Stimulated activated CD4-positive, alpha-beta T cell treated with anti-CD3 and anti-CD28 coated beads, Interleukin-1b, Interleukin-23, amount 100 ng/mL, for 24 hours (primary cell): ENCODE measurements at places on chromosomes 13 and 19.
A peak's percentile ranks its signal among the peaks of the same experiment; 100 is the strongest.

DNA sequence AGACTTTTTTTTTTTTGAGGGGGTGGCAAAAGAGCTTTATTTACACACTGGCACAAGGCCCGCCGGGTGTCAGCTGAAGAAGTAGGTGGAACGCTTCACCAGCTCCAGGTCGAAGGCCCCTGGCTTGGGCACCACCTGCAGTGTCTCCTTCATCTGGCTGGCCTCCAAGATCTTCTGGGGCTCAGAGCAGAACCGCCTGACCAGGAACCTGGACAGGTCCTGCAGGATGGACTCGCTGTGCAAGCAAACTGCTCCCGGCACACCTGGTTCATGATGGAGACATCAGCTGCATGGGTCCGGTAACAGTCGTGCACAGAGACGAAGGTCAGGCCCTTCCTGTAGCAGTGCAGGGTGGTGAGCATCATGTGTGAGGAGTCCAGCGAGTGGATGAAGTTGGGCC, 4.4 kb upstream of the CYP4F2 start:
- no peak for DNase-seq

GRCh38 chr19:12840091-12841079, 2.1 kb downstream of the MAST1 start:
- DNase-seq = no peak

GRCh38 chr19:57110592-57111328, 9.0 kb upstream of the USP29 start:
- no peak for DNase-seq

DNA sequence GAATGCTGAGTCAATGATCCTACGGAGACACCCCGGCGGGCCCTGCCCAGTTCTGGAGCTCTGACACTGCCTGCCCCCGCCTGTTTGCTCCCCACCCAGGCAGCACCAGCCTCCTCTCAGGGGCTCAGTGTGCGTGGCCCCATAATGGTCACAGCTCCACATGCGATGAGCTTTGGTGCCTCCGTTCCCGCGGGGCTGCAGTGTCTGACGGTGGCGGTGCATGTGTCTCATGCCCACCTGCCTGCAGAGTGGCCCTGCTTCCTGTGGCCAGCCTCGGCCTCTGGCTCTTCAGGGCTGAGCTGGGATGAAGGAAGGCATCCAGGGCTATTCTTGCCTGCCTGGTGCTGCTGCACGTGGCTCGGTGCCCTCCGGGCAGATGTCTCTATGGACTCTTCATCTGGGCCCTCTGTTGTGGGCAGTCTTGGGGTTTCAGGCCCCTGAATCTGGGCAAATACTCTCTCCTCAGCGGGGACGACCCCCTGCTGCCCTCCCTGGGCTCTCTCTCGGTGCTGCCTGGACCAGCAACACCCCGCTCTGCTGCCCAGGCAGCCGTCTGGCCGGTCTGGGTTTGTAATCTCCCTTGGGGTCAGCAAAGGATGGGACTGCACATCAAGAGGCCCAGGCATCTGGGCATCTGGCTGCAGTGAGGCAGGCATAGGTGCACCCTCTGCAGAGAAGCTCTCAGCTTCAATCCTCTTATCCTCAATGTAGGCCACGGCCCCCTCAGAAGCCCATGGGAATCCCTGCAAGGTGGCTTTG, 19.3 kb upstream of the TMEM255B start:
- no peak for DNase-seq

DNA sequence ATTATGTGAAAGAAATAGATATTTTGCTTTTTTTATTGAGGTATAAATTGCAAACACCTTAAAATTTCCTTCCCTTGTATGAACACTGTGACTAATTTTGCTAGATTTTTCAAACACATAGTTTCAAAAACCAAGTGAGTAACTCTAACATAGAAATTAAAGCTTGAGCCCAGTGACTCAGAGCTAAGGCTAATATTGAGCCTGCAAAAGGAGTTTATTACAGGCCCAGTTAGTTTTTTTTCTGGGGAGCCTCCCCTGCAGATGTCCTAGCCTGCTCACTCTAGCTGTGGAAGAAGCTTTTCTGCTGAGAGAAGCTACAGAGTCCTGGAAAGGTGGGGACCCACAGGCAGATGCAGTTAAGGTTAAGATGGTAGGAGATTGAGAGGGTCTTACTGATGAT, 3.4 kb downstream of the ZNF430 start:
- no peak for DNase-seq

DNA sequence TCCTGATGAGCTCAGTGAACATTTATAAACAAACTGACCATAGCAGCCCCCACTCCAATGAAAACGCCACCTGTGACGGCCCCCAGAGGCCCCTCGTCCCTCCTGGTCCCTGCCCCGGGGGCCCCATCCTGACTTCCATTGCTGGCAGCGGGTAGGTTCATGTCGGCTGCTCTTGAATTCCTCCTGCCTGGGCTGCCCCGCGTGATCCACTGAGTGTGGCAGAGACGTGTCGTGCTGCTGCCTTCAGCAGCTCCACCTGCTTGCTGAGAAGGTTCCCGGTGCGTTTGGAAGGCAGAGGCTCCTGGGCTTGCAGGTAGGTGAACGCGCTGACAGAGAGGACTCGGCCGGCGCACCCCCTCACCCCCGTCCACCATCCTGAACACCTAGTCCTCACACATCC, 11.6 kb downstream of the C2CD4C start:
- no peak for DNase-seq

- DNase-seq = peak; percentile 63
Observed at GRCh38 chr19:18044825-18045304, 36.9 kb downstream of the ARRDC2 start.

DNA sequence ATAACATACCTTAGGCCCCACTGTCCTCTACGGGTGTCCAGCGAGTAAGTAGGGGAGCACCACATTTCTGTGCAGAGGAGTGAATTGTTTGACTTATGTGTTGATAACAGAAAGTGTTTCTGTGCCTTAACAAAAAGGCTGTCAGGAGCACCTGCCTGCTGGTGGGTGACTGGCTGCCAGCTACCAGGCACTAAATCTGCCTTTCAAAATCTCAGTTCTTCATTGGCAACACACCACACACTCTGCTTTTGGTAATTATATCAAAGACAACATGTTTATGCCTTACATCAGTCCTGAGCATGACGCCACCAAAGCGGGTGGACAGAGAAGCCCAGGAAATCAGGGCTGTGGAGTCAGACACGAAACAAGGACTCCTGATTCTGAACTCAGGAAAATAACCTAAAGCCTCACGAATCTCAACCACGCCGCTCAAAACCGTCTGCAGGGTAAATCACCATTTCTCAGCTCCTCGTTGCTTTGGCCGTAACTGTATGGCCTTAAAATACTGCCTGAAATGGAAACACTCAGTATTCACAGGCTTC, 105.2 kb upstream of the SOX1 start:
- no peak for DNase-seq

DNA sequence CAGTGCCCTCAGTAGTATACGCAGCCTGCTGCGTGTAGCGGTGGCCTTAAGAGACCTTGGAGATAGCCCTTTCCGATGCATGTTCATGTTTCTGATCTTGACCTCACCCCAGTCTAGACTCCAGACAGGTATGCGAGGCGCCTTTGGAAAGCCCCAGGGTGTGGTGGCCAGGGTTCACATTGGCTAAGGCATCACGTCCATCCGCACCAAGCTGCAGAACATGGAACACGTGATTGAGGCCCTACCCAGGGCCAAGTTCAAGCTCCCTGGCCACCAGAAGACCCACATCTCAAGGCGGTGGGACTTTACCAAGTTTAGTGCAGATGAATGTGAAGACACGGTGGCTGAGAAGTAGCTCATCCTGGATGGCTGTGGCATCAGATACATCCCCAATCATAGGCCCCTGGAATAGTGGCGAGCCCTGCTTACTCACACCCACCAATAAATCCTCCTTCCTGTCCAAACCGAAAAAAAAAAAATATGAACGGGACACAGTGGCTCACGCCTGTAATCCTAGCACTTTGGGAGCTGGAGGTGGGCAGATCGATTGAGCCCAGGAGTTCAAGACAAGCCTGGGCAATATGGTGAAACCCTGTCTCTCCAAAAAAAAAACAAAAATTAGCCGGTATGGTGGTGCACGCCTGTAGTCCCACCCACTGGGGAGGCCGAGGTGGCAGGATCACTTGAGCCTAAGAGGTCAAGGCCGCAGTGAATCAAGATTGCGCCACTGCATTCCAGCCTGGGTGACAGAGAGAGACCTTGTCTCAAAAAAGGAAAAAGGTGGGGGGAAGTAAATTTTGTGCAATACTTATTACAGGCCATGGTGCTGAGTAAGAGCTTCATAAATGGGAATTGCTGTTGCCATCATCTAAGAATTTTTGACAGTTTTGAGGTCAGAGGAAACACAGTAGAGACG, 12.4 kb upstream of the CBLC start:
- no peak for DNase-seq

- DNase-seq = no peak
Observed at GRCh38 chr19:14473073-14473977, 1.8 kb downstream of the PTGER1 start.

DNA sequence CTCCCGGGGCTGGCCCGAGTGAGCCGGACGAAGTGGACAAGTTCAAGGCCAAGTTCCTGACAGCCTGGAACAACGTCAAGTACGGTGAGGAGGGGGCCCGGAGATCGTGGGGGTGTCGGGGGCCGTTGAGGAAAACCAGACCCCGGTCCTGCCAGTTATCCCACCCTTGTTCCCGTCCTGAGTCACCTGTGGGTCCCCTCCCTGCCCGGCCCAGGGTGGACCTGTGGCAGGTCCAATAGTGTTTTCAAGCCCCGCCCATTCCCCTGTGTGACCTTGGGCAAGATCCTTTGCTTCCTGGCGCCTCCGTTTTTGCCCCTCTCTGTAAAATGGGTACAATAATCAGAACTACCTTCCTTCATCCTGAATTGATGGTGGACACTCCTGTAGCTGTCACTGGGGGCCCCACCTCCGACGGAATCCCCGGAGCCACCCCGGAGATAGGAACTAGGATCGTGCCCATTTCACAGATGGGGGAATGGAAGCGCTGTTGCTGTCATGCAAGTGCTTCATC, 593 bp downstream of the ATG4D start:
- no peak for DNase-seq

GRCh38 chr13:94435604-94436226, 43.8 kb downstream of the DCT start:
- DNase-seq = no peak

- no peak for DNase-seq
Observed at GRCh38 chr19:31263328-31263727, 85.9 kb downstream of the TSHZ3 start.

- no peak for DNase-seq
Observed at GRCh38 chr19:38845374-38846024, 4.3 kb downstream of the HNRNPL start.

DNA sequence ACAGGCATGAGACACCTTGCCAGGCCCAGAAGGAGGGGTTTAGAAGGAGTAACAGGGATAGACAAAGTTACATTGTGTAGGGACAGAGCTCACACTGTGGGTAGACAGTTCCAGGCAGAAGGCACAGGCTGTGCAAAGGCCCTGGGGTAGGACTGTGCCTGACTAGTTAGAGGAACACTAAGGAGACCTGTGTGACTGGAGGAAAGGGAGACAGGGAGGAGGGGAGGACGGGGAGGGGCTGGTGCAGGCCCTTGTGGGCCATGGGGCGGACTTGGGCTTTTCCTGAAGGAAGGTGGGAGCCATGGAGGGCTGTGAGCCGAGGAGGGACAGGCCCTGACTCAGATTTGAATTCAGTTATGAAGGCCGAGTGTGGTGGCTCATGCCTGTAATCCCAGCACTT, 14.6 kb upstream of the GNA11 start:
- no peak for DNase-seq

- DNase-seq = no peak
Observed at GRCh38 chr13:80955501-80955900, 614.6 kb upstream of the SPRY2 start.

GRCh38 chr13:102902789-102903347, 57.0 kb downstream of the ERCC5 start:
- no peak for DNase-seq

DNA sequence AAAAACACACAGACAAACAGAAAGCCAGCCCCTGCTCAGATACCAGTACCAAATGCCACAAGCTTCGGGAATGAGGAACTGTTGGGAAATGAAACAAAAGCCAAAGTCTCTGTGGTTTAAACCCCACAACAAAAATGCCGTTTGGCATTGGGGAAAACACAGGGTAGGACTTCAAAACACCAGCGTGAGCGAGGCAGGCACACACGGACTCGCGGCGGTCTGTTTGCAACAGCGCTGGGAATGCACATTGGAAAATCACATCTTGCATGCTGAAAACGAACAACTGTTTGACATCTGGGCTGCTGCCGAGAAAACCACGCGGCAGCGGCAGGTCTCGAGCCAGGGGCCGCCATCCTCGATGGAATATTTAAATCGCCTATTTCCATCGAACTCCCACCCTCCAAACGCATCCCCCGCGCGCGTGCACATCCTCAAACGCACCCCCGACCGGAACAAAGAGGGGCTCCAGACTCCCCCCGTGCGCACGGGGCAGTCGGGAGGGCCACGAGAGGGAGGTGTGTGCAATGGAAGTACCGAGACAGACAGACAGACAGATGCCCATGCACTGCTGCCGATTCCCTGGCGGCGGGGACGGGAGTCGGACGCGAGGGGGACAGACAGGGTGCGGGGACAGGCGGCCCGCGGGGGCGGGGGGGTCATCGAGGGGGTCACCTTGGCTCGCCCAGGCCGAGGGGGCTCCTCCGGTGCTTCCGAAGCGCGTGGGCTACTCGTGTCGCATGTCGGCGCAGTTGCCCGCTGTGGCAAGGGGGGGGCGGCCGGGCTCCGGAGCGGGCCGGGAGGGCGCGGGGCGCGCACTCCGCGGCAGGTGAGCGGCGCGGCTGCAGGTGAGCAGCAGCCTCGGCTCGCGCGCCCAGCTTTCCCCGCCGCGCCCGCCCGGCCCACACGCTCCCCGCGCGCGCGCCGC, at the start of gene GPR12:
GPR12 (minus strand) TSS at position 880 of the 925 bp plus-strand sequence. CDS start 959 bp downstream, outside the sequence.
- no peak for DNase-seq

- no peak for DNase-seq
Observed at GRCh38 chr19:47587295-47587694, 14.3 kb upstream of the ZNF541 start.

DNA sequence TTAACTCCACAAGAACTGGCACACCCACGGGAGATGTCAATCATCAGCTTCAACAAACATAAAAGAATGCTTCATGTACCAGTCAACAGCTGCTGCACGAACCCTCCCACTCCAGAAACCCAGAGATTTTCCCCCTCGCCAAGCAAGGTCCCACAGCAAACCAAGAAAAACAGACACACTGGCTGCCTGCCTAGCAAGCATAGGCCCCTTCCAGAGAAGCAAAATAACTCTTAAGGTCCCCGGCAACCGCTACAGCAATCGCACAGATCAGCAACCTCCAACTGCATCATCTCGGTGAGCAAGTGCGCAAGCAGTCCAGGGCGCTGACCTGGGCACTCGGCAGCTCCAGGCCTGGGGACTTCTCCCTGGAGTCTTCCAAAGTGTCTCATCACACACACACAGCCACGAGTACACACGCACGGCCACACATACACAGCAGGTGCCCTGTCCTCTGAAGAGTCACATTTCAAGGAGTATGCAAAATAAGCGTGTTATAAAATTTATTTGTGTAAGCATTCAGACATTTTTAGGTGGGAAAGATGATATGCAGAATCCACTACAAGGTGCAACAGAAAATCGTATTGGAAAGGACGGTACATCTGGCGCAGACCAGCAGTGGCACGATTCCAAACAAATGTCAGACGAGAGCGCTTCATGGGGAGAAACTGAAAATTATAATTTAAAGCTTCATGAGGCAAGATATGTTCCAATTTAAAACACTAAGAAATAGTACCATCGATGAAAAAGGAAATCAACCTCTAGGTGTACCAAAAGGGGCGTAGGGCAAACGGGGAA, 125.0 kb downstream of the STK24 start:
- DNase-seq = no peak
